Psoas muscle (tissue), 8 donors: ENCODE measurements at places on chromosomes 3 and 15. TPM values are rescaled to one million over a fixed set of nuclear protein-coding genes. Genes with fewer than 3 reads are reported as not detected.

CATSPER2 gene
- 0.87 TPM for total RNA-seq

ISL2 gene
- total RNA-seq = not detected

GASK1A gene
- 1.5 TPM for total RNA-seq

SCN5A gene
- 13.3 TPM for total RNA-seq

ARGFX gene
- total RNA-seq = not detected

FAM227B gene
- 7.1 TPM for total RNA-seq

CIP2A gene
- total RNA-seq = 0.62 TPM

DNA sequence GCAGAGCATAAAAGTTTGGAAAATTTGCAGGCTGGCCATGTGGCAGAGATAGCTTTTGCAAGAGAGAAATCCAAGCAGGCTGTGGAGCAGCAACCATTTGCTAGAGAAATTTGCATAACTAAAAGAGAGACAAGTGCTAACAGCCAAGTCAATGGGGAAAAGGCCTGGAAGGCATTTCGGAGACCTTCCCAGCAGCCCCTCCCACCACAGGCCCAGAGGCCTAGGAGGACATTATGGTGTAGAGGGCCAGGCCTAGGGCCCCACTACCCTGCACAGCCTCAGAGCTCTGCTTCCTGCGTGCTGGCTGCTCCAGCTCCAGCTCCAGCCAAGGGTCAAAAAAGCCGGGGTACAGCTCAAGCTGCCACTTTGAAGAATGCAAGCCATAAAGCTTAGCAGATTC is 82.7 kb downstream of the MYO5A start:
- no peak for DNase-seq

DNA sequence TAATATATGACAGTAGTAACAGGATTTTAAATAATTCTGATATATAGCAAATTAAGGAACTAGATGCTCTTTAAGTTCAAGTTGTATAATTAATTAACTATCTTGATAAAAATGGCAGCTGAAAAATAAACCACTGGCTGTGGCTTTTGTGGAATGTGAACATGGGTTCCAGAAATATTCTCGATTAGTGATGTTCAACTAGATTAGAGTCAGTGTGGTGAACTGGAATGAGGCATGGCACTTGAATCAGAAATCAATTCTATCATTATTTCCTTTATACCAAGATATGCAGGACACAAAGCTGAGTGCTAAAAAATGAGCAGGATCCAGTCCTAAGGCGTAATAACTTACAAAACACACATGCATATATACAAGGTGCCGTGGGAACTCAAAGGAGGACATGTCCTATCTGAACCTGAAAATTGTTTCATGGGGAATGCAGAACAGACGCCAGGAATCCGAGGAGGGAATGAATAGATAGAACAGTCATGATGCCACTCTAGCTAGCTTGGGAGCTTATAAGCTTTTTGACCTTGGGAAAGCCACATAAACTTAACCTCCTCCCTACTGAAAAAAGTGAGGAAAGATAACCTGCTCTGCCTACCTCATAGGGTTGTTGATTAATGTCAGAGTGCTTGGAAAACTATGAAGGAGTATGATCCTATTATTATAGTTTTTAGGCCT is 402.4 kb downstream of the PLCL2 start:
- no peak for DNase-seq

DNA sequence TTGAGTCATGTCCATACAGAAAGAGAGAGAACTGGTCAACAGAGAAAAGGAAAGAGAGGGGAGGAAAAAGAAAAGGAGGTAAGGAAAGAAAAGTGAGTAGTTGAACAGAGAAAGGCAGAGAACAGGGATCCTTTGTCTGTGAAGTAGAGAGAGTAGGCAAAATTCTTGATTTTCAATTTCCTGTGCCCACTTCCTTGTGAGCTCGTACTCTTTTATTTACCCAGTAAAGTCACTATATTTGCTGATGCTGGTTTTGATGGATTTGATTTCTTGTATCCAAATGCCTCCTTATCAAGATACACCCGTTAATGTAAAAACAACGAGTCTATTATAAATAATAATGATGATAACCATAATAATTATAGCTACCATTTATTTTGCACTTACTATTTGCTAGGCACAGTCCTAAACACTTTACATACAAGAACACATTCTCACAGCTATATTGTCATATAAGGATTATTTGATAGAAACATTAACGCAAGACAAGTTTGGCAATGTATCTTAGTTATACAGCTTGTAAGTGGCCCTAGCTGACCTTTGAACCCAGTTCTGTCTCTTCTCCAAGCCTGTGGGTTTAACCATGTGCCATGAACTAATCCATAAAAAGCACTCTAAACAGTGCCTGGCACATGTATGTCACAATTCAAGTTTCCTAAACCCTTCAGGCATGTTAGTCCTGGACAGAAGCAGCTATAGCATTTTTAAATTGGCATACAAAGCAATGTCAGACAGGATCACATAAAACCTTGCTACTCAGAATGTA is 6.7 kb upstream of the P2RY1 start:
- no peak for DNase-seq

DNA sequence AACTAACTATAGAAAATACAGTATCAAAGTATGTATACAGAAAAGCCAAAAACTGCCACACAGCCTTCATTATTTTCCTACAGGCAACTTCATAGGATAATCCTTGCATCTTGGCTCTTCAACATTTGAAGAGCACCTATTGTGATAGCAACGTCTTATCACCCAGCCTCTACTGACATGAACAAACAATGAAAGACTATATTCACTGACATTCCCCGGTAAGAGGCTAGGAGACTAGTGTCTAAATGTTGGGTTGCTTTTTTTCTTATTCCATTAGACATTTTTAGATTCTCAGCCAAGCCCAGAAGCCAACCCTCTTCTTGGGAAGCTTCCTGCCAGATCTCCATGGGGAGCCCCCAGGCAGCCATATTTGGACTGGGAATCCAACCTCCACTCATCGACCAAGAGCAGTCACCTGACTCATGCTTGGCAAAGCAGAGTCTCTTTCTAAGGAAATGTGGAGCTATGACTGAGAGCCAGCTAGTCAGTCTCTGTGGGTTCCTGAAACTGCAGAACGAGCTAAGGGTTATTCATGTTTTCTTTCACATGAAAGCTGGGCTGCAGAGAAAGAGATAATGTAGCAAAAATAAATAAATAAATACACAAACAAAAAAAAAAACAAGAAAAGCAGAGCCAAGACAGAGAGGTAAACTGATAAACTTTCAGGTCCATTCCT is 227.5 kb downstream of the MAGI1 start:
- DNase-seq = peak; percentile 14

- no peak for DNase-seq
Observed at GRCh38 chr15:68410466-68411342, 21.3 kb downstream of the ITGA11 start.

GRCh38 chr3:54053882-54054281 is 68.5 kb upstream of the CACNA2D3 start:
- no peak for DNase-seq

- DNase-seq = no peak
Observed at GRCh38 chr3:167675848-167676247, 22.1 kb upstream of the WDR49 start.

- no peak for DNase-seq
Observed at GRCh38 chr3:168034152-168034928, 61.4 kb downstream of the GOLIM4 start.

GRCh38 chr15:80936288-80937078 is 53.1 kb downstream of the MESD start:
- no peak for DNase-seq
